ENCODE measurements at places on chromosomes 6 and 20. TPM values are rescaled to one million over a fixed set of nuclear protein-coding genes. Genes with fewer than 3 reads are reported as not detected.

DNA sequence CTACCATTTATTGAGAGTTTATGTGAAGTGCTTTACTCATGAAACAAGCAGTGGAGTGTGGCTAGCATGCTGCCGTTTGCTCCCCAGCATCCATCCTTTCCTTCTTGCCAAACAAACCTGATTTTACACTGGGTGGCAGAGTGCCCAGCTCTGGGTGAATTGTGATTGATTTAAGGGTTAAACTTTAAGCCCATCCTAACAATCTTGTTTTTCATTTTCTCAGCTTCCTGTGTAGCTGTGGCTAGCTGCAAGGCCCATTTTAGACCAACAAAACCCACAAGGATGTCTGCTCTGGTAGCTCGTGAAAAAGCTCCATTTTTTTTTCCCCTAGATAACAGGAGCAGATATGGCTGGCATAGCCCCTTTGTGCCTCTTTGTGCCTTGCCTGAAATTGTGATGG lies 77.7 kb upstream of the KCNG1 start:
- no peak for DNase-seq

DNA sequence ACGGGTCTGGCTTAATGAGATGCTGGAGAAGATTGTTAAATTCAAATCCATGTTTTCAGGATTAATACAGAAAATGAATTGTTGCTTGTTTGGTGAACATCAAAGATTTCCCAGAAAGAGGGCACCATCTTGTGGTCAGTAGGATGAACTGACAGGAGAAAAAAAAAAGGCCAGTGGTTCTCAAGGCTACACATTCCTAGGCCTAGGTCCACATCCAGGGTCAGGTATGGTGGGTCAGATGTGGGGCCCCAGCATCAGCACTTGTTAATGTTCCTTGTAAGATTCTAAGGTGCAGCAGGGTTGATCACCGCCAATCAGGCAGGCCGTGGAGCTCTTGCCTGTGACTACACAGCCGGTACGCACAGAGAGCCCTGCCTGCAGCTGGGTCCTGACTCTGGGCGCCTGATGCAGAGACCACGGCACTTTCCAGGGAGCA lies 34.0 kb upstream of the FOXO3 start:
- DNase-seq: peak; percentile 66

The KCNB1 gene
- under 0.01 TPM for total RNA-seq

DNA sequence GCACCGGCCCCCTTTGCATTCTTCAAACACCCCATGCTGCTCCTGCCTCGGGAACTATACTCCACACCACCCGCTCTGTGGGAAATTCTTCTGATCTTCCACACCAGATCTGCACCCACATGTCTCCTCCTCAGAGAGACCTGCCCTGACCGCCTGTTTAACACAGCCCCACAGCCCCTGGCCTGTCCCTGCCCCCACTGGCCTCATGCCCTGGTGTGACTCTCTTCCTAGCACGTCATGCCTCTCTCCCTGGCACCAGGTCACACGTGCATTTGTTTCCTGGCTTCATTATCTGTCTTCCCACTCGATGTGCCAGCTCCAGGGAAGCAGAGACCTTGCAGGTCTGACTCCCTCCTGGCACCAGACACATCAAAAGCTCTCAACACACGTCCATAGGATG lies 79.6 kb downstream of the ANKRD60 start:
- no peak for DNase-seq

DNA sequence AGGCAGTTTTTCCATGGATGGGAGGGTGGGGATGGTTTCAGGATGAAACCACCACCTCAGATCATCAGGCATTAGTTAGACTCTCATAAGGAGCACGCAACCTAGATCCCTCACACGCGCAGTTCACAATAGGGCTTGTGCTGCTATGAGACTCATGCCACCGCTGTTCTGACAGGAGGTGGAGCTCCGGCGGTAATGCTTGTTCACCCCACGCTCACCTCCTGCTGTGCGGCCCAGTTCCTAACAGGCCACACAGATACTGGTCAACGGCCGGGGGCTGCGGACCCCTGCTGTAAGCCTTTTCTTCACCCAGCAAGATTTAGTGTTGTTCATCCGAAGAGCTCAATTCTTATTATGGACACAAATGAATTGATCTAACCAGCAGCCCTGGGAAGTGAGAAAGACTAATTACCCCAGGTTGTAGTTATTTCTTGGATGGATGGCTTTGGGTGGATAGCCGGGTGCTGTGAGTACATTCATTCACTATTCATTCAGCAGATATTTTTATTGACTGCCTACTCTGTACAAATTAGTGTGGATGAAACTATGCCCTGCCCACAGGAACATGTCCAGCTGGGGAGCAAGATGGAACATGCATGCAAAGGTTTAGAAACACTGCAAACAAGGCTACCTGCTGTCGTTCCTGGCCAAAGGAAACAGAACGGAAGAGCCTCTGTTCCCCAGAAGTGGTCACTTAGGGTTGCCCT lies 57.2 kb downstream of the RIOK1 start:
- no peak for DNase-seq
